Cardiac fibroblast (primary cell): ENCODE measurements at places on chromosomes 3 and 15.

DNA sequence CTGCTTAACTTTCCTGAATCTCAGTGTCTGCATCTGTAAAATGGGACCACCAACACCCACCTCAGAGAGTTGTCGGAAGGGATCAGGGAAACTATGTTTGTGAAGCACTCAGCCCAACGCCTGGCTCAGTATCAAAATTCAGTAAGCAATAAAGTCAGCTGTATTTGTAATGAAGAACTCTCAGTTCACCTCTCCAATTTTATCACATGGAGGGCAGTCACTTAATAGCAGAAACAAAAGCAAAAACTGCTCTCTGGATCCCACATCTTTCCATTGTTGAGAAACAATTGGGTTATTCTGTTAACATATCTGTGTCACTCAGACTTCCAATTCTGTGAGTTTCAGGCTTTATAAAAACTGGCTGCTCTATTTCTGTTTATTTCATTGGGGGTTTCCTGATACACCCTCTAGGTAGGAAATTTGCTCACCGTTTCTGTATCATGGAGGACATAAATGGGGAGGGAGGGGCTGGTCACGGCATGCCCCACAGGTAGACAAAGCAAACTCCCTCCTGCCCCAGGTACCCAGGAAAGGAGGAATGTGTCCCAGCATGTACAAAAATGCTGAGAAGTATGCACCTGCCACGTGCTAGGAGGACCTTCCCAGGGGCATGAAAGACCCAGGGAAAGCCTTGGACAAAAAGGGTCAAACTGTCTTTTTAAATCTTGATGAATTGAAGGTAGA lies 81.4 kb upstream of the LMOD3 start:
- DNase-seq, result no peak

GRCh38 chr15:100075229-100075628 lies 266.5 kb downstream of the ADAMTS17 start:
- DNase-seq, result no peak

DNA sequence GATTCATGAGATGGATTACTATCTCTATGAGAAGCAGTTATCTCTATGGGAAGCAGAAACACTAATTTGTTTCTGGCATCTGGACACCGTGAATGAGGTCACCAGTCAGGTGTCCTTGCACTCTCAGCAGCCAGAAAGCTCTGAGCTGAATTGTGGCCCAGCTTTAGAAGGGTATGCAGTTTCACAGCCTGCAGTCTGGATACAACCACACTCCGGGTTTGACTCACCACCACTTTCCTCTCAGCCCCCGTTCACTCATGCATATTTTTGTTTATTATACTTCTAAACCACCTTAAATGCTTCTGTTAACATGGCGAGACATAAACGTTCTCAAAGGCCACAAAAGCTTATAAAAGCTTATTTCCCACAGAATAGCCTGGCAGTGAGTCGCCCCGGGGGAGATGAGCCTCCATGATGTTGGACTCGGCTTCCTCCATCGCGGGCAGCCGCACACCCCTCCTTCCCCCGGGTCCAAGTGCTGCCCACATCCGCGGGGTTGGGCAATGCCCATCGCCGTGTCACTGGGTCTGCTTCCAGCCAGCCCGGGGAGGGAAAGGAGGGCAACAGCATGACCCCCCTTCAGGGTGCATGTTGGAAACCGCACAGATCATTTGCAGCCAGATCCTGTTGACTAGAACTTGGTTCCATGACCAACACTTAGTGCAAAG lies 16.8 kb upstream of the SLC41A3 start:
- no peak for DNase-seq

GRCh38 chr15:78345396-78346125 lies 5.4 kb downstream of the CRABP1 start:
- DNase-seq, result no peak

DNA sequence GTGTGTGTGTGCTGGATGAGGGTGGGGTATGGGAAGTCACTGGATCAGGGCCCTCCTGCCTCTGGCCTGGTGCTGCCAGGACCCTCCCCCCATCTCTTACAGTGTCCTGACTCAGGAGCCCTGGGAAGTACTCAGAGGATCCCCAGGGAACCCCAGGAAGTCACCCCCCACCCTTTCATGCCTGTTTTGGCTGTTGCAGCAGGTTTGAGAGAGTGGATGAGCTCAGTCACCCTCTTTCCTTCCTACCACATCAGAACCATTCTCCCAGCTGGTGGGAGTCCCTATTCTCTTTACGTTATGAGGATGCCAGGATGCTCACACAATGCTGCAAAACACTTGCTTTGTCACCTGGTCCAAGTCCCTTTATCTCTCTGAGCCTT lies 59.0 kb downstream of the BDH1 start:
- DNase-seq, result peak; percentile 70

DNA sequence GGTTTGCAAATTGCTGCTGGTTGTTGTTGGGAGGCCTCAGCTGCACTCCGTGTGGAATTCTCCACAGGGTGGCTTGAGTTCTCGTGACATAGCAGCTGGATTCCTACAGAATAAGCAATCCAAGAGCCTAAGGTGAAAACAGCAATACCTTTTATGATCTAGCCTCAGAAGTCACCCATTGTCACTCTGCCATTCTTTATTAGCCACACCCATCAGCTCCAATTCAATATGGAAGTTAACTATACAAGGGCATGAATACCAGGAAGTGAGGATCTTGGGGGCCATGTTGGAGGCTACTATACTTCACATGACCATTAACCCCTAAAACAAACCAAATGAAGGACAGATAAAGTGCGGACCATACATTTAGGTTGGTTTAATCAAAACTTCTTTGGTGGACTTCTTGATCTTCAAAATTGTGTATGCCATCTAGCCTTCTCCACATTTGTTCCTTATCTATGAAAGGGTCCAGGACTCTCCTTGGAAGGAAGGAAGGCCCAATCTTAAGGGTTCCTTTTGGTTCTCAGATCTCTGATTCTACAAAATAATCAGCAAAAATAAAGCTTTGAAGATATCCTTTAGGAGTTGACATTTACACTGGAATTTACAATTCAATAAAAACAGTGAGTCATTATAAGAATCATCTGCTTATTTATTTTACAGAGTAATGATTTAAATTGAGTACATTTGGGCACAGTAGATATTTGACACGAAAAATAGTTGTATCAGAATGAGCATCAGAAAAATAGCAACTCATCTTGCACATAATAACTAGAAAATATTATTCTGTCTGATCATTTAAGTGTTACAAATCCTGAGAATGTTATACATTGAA lies 21.5 kb downstream of the CIAO2A start:
- DNase-seq, result no peak

DNA sequence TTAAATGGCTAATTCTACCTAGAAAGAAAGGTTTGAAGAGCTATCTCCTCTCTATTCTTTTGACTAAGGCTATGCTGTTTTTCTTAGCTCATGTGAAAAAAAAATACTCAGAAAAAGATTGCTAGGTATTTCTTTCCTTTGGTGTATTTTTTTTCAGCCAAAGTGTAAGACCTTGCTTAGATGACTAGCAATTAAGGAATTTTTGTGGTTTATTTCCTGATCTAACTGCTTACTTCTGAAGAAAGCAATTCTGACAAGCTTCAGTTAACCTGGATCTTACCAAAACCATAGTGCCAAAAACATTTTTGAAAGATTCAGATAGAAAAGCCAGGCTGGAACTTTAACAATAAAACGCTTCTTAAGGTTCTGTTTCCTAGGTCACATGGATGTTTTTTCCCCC lies 315.6 kb downstream of the SOX2 start:
- no peak for DNase-seq
